ENCODE measurements at places on chromosomes 13 and 19.

GRCh38 chr19:12821761-12822160 is 12.6 kb downstream of the RTBDN start:
- DNase-seq: no peak

- no peak for DNase-seq
Observed at GRCh38 chr13:108185223-108185622, 30.1 kb downstream of the LIG4 start.

DNA sequence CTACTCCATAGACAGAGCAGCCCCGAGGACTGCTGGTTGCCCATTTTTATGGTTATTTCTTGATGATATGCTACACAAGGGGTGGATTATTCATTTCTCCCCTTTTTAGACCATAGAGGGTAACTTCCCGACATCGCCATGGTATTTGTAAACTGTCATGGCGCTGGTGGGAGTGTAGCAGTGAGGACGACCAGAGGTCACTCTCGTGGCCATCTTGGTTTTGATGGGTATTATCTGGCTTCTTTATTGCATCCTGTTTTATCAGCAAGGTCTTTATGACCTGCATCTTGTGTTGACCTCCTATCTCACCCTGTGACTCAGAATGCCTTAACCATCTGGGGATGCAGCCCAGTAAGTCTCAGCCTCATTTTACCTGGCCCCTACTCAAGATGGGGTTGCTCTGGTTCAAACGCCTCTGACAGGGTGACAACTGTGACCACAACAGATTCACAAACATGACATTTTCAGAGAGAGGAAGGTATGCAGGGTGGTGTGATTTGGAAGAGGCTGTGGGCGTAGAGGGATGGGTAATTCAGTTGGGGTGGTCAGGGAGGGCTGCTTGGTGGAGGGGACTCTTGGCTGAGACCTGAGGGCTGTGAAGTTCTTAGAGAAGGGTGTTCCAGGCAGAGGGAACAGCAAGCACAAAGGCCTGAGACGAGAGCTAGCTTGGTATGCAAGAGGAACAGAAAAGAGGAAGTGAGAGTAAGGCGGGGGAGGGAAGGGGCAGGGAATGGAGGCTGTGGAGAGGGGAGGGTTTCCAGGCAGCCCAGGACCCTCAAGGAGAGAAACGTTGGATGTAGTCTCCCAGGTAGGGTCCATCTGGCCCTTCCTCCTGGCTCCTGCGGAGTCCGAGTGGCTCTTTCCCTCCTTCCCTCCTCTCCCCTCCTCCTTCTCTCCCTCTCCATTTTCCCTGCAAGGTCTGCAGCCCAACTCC is 23.5 kb downstream of the FAM187B start:
- DNase-seq: peak; percentile 64

GRCh38 chr19:45972947-45973540 is 621 bp downstream of the NOVA2 start:
- no peak for DNase-seq

DNA sequence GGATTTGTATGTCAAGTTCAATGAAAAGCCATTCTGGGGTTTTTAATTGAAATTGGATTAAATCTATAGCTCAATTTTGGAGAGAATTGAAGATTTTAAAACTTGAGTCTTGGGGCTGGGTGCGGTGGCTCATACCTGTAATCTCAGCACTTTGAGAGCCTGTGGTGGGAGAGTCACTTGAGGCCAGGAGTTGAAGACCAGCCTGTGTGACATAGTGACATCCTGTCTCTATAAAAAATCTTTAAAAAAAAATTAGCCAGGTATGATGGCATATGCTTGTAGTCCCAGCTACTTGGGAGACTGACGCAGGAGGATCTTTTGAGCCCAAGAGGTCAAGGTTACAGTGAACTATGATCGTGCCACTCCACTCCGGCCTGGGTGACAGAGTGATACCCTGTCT is 41.2 kb downstream of the VAV1 start:
- DNase-seq: no peak

DNA sequence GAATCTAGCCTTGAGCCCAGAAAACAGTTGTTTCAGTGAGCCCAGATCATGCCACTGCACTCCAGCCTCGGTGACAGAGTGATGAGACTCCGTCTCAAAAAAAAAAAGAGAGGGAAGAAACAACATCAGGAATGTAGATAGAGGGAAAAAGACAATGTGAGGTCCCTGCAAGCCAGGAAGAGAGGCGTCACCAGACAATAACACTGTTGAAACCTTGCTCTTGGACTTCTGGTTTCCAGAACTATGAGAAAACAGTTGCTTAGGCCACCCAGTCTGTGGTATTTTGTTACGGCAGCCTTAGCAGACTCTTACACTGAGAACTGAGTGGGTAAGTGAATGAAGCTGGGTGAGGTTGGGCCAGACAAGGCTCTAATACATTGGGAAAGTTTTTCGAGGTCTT is 64.1 kb downstream of the TNFSF11 start:
- DNase-seq: no peak

Data from vagina (tissue), 2 donors.